Mucosa of gallbladder (tissue), 1 donor: ENCODE measurements at places on chromosomes 6 and 20. TPM values are rescaled to one million over a fixed set of nuclear protein-coding genes. Genes with fewer than 3 reads are reported as not detected.

- DNase-seq: no peak
These were observed 62.6 kb downstream of the GINS1 start for GRCh38 chr20:25470045-25470444.

DNA sequence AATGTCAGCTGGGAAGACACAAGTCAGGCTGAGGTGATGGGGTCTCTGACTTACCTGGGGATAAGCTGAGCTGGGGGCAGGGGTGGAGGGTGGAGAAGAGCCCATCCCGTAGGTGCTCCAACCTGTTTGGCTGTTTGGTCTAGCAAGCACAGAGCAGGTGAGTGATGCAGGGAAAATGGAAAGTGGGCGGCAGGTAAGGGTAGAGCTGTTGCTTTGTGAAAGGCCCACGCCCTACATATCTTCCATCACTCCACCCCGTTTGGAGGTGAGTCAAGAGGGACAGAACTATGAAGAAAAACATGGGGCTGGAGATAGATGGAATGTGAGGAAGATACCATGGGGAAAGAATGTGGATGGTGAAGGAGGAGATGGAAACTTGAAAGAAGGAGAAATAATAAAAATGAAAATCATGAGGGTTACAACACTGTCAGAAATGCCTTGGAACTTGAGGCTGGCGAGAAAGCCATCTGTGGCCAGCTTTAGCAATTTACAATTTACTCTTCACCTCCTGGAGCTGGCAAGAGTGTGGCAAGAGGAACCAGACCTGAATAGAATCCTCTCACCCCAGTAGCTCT, 1.3 kb downstream of the LY6G6C start:
- DNase-seq: no peak

- no peak for DNase-seq
These were observed 10.7 kb downstream of the ZNF165 start for GRCh38 chr6:28090917-28091586.

DNA sequence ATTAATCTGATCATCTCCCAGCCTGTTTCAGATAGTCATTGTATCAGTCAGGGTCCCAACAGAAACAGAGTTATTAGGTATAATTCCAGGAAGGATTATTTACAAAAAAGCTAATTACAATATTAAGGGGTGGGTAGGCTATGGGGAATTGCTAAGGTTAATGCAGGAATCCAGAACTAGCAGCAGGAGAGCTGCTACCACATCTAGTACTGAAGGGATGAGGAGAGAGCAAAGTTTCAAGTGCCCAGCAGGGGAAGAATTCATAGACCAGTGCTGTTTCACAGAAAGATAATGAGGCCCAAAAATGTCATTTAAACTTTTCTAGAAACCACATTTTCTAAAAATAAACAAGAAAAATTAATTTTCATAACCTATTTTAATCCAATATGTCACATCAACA, 284.2 kb downstream of the HACE1 start:
- no peak for DNase-seq

DNA sequence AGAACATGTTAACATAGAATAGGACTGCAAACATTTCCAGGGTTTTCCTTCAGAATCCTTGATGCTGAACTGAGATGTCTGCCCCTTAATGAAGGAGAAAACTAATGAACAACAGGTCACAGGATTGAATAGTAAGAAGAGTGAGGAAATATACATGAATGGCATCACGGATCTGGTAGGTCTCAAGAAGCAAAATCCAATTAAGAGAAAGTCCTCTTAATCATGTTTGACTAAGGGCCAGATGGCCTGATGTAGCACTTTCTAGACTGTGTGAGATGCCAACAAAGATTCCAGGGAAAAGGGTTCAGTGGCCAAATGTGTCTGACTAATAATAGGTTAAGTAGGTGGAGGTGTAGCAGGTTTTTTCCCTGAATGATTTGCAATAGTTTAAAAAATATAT, 13.7 kb upstream of the SHPRH start:
- DNase-seq: no peak

- DNase-seq: no peak
These were observed 1.0 kb downstream of the NSFL1C start for GRCh38 chr20:1465470-1466210.

DNA sequence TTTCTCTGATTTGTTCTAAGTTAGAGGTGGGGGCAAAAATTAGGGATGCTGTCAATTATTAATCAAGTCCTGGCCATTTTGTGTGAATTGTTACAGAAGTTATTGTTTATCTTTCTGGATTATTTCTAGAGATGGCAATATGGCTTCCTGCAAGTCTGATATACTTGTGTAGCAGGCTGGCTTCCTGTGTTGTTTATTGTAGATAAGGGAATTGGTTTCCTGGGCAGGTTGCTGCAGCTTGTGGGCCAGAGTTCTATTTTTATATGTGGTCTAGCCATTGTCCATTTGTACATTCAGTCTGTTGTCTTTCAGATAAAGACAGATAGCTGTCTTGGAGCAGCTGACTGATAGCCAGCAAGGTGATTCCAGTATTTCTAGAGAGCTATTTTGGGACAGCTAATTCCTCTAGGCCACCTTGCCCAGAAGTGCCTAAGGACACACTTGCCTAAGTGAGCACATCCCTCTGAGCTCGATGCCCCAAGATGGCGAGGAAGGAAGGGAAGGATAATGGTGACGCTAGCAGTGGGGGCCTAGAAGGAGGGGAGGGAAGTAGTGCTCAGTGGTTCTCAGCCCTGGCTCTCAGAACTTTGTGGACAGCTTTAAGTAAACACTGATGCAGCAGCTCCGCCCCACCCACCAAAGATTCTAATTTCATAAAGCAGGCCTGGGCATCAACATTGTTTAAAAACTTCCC, 25.5 kb downstream of the DDO start:
- DNase-seq: no peak

DNA sequence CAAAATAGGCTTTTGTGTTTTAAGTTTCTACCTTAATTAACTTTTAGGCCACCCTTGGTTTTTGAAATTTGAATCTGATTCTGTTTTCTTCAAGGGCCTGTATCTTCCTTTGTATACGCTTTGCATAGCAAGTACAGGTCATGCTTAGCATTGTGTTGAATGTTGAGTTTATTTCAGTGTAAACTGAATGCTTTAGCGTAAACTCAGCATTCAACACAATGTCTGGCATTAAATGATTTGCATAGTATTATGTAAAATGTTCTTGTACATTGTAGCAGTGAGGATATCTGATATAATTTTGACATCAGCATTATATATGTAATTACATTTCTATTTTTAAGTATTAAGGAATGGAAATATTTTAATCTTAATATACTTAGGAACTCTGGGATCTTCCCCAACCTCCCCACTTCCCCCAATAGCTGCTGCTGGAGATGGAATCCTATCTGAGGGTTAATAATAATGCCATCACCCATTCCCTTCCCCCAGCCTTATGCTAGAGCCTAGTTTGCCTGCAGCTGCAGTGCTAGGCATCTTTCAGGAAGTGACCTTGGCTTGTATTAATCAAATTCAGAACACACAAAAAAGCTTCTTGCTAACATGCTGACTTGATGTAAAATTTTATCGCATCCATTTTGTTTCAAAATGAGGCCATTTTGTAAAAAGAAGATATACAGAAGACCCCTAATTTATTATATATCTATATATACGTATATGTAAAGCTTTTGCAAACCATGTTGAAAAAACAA, 73.1 kb downstream of the NCOA3 start:
- DNase-seq: no peak

GRCh38 chr6:66735106-66735890, 1028.3 kb upstream of the EYS start:
- no peak for DNase-seq

DNA sequence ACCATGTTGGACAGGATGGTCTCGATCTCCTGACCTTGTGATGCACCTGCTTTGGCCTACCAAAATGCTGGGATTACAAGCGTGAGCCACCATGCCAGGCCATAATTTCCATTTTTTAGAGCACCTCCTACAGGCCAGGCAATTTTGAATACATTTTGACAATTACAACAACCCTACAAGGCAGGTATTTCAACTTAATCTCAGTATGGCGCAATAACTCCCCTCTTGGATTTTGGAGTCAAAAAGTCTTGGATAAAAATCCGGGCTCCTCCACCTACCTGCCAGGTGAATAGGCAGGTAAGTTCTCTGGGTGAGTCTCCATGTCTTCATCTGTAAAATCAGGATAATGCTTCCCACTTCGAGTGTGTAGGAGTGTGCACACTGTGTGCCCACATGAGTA, 39.5 kb upstream of the TFAP2C start:
- DNase-seq: no peak

GRCh38 chr6:3453413-3454272, 3.2 kb downstream of the SLC22A23 start:
- DNase-seq: no peak

GRCh38 chr20:32153771-32154170, 44.3 kb downstream of the TM9SF4 start:
- no peak for DNase-seq

- no peak for DNase-seq
These were observed 3.7 kb upstream of the CMTR1 start for GRCh38 chr6:37429352-37429750.

GRCh38 chr6:135256866-135257265, 75.8 kb downstream of the MYB start:
- no peak for DNase-seq

GRCh38 chr6:153334121-153334520, 203.0 kb upstream of the RGS17 start:
- DNase-seq: no peak

DNA sequence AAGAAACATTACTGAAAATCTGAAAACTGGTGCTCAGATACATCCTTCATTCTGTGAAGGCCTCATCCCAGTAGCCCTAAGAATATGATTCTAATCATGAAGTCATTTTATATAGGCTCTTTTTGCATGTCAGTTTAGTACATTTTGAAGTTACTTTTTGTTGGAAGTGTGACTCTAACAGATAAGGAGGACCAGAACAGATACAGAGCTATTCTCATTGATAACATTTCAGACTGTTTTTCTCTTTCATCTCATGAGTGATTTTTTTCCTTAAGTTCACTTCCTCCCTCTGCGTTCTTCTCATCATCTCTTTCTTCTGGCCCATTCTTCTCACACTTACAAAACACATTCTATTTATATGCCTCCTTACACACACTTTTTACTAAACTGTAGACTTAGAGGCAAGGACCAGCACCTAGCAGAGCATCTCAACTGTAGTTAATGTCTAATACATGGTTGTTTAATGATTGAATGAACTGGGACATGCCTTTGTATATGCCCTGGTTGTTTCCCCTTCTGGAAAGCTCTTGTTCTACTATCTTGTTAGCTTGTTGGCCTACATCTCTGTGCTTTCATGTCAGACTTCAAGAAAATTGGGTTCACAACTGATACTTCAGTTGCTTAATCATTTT, 8.7 kb downstream of the CTNNBL1 start:
- DNase-seq: no peak

- no peak for DNase-seq
These were observed 74.2 kb downstream of the CD164 start for GRCh38 chr6:109308018-109308492.

- DNase-seq: no peak
These were observed 44.6 kb upstream of the HDDC2 start for GRCh38 chr6:125346201-125346925.

DNA sequence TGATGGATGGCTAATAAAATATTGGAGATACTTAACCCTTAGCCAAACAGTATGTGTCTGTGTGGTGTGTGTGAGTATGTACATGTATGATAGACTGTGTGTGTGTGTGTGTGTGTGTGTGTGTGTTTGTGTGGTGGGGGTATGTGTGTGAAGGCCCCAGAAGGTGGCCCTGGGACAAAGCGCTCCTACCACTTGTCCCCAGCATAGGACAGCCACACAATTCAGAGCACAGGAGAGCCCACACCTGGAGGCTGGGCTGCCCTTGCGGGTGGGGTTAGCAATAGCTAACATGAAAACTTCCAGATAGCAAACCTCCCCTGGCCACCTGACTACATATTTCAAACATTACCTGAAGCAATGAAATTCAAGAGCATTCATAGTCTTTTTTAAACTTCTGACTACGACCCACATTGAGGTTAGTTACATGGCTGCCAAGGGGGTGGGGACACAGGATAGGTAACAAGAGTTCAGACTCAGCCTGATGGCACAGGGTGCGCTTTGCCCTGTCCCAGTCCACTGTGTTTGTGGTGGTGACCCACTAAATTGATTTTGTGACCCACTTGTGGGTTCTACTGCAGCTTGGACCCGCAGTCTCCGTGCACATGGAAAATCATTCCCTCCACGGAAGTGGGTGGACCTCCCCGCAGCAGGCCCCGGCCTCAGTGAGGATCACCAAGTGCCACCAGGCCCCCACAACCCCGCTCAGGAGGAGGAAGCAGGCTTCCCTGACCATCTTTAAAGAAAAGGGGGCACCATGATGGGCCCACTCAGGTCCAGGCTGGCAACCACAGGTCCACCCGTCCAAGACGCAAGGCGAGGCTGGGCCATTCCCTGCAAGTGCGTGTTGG, 34.8 kb downstream of the ZC3H12D start:
- DNase-seq: no peak

- DNase-seq: no peak
These were observed 56.1 kb downstream of the GJA1 start for GRCh38 chr6:121491576-121491975.

DNA sequence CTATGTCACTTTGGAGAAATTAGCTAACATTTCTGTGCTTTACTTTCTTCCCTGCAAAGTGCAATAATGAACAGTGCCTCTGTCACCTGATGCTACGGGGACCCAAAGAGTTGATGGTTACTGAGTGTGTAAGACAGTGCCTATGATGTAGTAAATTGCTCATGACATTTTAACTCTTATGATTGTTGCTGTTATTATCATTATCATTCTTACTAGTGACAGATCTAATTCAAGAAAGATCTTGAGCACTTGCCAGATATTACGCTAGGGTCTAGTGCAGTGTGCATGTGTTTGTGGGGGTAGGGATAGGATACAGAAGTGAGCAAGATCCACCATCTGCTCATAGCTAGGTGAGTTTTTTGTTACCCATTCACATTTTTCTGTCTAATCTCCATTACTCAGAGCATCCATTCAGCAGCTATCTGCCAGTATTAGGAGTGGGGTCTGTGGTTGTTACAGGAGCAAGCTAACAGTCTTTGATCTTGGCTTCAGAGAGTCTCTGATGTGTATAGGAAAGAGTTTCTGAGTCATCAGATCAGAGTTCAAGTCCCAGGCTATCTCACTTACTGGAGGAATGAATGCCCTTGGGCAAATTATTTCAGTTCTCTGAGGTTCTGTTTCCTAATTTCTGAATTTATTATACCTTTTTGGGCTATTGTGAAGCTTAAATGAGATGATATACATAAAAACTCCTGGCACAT, 33.1 kb upstream of the DAAM2 start:
- no peak for DNase-seq

DNA sequence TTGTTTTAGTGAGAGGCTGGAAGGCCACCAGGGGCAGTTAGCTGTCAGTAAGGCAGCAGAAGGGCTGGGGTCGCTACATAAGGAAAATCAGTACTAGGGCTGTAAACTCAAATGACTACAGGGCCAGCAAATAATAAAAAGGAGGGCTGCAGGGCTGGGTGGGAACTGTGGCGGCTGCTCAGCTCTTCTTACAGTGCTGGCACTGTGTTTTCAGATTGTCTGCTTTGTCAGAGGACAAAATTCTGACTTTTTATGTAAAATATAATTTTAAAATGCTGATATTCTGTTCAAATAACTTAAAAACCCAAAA, 23.2 kb downstream of the HLA-A start:
- DNase-seq: no peak

GRCh38 chr20:38315290-38315966, 11.5 kb downstream of the BPI start:
- DNase-seq: no peak

OR12D3 gene
- total RNA-seq: not detected

ERVFRD-1 gene
- total RNA-seq: 0.40 TPM

BCAS1 gene
- total RNA-seq: 13.2 TPM

VARS2 gene
- total RNA-seq: 61.4 TPM

LRRC73 gene
- 7.0 TPM for total RNA-seq

HTR1E gene
- 0.17 TPM for total RNA-seq

NR2E1 gene
- total RNA-seq: not detected

REM1 gene
- 2.3 TPM for total RNA-seq

IRF4 gene
- 2.9 TPM for total RNA-seq

RAD21L1 gene
- total RNA-seq: not detected

ADGRB3 gene
- 2.0 TPM for total RNA-seq
